ENCODE measurements at places on chromosomes 5 and 9.

- DNase-seq, result no peak
Observed at GRCh38 chr9:136856079-136856476, 3.9 kb downstream of the MAMDC4 start.

- no peak for DNase-seq
Observed at GRCh38 chr9:124038239-124038638, 26.7 kb downstream of the LHX2 start.

GRCh38 chr5:1402611-1403255, 42.5 kb downstream of the SLC6A3 start:
- no peak for DNase-seq

- no peak for DNase-seq
Observed at GRCh38 chr9:112119225-112120029, 55.7 kb downstream of the SUSD1 start.

DNA sequence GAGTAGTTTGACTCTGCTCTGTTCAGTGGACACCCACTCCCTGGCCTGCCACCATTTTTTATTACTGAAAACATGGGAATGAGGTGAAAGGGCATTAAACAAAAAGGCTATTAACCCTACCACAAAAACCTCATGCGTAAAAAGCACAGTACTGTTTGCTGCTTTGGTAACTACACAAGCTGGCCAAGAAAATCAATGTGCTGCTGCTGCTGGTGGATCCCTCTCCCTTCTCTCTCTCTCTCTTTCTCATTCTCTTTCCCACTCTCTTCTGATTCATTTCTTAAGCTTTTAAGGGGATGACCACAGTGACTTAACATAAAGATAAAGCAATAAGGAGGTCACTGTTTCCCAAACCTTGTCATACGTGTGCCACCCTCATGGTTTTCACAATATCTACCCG, 183.2 kb upstream of the TBC1D2 start:
- no peak for DNase-seq

DNA sequence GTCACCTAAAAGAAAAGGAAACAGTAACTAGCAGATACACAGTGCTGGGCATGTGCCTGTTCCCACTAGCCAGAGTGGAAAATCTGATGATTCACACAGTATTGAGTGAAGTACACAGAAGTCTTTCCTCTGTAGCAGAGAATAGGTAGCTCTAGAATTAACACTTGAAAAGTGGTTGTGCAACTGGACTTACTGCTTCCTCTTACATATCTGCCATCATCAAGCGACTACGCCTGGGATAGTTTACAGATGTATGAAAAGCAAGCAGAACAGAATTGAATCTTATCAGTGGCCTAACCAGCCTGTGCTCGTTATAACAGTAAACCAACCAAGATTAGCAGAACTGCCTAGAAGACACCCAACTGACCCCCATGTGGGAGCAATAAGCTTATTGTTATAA, 130.6 kb downstream of the DTWD2 start:
- no peak for DNase-seq

DNA sequence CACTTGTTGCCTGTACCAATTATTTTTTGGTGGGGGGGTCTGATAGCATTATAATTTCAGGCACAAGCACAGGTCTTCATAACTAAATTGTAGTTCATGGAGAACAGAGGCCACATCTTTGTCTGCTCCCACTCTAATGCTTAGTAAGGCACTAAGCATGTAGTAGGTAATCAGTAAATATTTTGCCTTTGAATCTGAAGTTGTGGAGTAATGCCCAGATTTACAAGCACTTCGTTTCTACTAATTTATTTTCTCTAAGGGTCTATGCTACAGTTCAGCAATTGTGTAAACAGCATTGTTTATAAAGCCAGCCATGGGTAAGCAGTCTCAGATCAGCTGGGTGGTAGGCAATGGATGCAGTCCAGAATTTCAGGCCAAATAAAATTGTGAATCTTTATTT, 78.6 kb downstream of the GRIA1 start:
- DNase-seq, result no peak

DNA sequence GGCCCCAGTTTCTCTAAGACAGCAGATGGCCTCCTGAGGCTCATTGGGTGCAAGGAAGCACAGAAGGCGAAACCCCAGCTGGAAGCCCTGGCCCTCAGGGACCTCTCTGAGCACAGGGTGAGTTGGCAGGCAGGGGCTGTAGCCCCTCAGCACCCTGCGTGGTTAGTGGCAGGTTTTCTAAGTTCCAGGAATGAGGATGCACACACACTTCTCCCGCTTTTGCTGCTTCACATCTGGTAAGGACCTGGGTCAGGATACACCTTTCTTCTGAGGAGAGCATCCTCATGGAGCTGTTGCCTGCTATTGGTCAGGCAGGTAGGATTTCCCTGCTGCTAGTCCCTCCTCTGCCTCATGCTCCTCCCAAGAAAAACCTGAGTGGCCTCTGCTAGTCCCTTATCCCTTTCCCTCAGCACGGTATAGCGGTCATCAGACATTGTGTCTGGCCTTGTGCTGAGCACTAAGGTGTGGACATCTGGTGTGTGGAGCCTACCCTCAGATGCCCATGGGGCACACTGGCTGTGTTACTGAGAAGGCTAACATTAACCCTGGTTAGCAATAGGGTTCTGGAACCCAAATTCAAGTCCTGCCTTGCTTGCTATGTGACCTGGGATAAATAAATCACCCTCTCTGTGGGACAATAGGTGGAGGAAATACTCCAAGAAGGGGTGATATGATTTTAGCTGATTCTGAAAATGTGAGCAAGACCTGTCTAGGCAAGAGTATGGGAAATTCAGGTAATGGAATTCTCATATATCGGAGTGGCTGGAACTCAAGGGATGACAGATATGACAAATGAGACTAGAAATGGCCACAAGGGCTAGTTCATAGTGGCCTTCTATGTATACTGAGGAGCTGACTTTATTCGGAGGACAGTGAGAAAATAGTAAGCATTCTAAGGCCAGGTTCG, 1.6 kb downstream of the SLC22A4 start:
- no peak for DNase-seq

DNA sequence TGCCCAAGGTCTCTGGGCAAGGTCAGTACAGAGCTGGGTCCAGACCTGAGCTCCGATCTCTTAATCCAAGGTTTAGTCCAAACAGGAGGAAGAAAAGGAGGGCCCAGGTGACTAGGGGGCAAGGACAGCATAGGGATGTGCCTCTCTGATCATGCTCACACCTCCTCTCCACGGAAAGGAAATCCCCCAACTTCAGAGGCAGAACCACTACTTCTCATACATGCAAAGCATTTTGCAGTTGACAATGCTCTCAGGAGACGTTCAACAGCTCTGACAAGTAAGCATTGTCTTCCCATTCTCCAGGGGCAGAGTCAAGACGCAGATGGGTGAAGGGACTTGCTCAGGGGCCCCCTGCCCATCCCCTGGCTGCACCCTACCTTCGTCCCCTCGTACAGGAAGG, 8.7 kb upstream of the CORO2A start:
- no peak for DNase-seq

DNA sequence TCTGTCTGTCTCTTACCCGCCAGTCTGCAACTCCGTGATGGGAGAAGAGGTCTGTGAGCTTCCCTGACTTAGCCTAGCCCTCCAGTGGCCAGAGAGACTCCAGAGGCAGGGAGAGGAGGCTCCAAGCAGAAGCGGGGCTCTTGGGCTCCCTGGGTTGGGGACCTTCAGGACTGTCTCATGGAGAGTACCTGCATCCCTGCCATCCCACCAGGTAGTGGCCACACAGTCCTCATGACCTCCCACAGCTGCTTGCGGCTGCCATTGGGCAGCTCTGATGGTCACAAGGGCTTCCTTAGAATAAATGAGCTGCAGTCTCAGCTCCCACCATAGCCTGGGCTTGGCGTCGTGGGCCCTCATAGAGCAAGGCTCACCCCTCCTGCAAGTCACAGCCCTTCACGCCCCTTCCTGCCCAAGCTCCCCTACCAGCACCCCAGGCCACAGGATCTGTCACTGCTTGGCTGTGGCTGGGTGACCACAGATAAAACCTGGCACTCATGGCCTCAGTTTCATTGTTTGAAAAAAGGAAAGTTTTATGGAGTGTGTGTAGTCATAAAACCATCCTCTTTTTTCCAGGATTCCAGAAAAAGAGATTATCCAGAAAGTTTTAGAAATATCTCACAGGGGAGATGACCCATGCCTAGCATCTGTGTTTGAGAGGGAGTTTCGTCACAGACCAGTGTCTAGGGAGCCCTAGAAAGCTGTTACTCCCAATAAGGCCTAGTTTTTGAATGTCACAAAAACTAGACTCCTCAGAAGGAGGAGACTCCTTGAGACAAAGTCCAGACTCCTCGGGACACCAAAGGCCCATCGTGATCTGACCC, 48.4 kb downstream of the PPARGC1B start:
- no peak for DNase-seq

GRCh38 chr5:171648279-171649074, 137.1 kb upstream of the SMIM23 start:
- no peak for DNase-seq

DNA sequence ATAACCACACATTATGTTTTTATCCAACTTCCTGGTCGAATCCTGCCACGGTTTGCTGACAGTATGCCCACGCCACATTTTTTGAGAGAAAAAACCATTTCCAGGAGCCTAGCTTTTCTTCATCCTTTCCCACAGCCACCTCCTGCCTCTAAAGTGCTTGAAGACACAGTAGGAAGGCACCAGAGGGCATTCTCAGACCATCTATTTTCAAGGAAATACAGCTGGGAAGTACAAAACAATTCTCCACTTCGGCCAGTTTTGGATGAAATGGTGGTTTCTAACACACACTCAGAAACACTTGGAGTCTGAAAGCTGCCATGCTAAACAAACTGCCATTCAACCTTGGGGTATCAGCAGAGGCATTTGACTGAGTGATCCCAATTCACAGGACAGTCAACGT, 86.3 kb upstream of the RPS23 start:
- DNase-seq, result no peak

- DNase-seq, result peak; percentile 14
Observed at GRCh38 chr5:141172381-141173204, at the start of gene PCDHB7. PCDHB7 (plus strand) TSS chr5:141172644; CDS start chr5:141172836, 192 bp downstream.

- DNase-seq, result no peak
Observed at GRCh38 chr9:77839459-77840140, 191.5 kb upstream of the GNA14 start.

- no peak for DNase-seq
Observed at GRCh38 chr9:114775981-114776380, 29.9 kb downstream of the TNFSF15 start.

- DNase-seq, result peak; percentile 55
Observed at GRCh38 chr9:89999534-90000370, 394.9 kb downstream of the GADD45G start.

DNA sequence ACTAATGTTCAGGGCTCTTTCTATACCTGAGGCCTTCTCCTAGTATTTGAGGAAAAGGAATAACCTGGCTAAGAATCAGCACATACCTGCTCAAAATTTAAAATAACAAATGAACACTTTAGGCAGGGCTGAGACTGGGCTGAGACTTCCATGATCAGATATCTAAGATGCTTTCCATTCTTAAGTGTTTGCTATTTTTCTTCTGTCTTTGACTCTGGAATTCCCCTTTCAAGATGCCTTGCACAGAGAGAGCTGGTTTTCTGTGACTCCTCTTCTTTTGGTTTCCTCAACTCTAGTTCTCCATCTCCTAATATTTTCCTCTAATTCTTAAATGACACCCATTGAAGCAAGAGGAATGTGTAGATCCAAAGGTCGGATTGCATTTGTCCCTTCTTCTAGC, 61.1 kb downstream of the DPYSL3 start:
- no peak for DNase-seq

GRCh38 chr9:114210136-114210535, 54.8 kb downstream of the COL27A1 start:
- no peak for DNase-seq

DNA sequence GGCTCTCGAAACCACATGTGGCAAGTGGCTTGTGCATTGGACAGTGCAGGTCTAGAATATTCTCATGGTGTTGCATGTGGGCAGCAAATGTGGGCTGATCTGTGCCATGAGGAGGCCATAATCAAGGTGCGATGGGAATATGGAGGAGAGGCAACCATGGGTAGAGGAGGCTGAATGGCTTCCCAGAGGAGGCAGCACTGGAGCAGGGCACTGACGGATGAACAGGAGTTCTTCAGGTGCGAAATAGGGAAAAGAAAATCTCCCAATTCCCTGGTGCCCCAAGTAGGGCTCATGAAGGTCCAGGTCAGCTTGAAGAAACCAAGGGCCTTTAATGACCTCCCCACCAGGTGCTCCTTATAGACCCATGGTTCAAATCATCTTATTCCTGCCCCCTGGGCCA, 126.5 kb downstream of the RXRA start:
- no peak for DNase-seq

- no peak for DNase-seq
Observed at GRCh38 chr5:124650147-124650561, 96.3 kb downstream of the ZNF608 start.

- no peak for DNase-seq
Observed at GRCh38 chr9:135335691-135336181, 143.8 kb upstream of the PPP1R26 start.

DNA sequence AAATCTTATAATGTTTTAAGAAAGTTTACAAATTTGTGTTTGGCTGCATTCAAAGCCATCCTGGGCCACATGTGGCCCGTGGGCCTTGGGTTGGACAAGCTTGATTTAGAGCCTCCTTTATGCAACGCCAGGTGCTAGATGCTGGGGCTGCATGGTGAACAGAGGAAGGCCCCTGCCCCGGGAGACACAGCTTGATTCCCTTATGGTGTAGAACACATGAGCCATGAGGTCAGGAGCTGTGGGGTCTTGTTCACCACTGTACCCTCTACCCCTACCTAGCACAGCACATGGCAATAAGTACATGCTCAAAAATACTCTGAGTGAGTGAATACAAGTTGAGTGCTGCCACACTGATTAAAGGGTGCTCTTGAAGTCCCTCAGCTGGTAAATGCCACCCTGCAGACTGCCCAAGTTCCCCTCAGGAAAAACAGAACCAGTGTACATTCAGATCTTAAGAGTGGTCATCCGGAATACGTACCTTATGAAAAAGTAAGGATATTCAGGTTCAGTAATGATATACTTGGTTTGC, 71.9 kb downstream of the ARRDC3 start:
- no peak for DNase-seq

GRCh38 chr5:145203193-145203592, 631.9 kb downstream of the PRELID2 start:
- DNase-seq, result no peak

- DNase-seq, result no peak
Observed at GRCh38 chr5:134851307-134851923, 5.6 kb downstream of the C5orf24 start.

- no peak for DNase-seq
Observed at GRCh38 chr5:73096239-73096575, 24.2 kb upstream of the TMEM171 start.
